Stimulated activated CD4-positive, alpha-beta T cell treated with anti-CD3 and anti-CD28 coated beads, TNF-alpha, amount 100 ng/mL, for 24 hours (primary cell): ENCODE measurements at places on chromosomes 6 and 20.
A peak's percentile ranks its signal among the peaks of the same experiment; 100 is the strongest.

GRCh38 chr20:50308513-50309279 is 118.1 kb downstream of the CEBPB start:
- no peak for DNase-seq

DNA sequence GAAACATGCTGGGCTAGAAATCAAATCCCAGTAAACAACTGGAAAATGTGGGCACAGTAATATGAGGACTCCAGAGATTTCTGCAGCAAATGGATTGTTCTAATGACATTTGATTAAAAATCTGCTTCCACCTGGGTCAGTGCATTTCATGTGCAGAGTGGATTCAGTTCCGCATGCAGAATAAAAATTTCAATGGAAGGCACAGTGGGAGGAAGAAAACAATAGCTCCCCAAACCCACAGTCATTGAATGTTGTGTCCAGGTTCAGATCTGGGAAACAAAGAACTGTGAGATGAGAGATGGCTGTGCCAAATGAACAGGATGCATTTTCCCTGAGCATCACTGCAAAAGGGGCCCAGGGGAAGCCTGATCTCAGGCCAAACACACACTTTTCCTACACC is 403.1 kb downstream of the BTBD9 start:
- no peak for DNase-seq

GRCh38 chr6:13272131-13273046 is 55.9 kb downstream of the TBC1D7 start:
- no peak for DNase-seq

- DNase-seq: no peak
These were observed 348.8 kb upstream of the SPTLC3 start for GRCh38 chr20:12659942-12660341.

- DNase-seq: no peak
These were observed 100.7 kb upstream of the RNF24 start for GRCh38 chr20:4116091-4116490.

DNA sequence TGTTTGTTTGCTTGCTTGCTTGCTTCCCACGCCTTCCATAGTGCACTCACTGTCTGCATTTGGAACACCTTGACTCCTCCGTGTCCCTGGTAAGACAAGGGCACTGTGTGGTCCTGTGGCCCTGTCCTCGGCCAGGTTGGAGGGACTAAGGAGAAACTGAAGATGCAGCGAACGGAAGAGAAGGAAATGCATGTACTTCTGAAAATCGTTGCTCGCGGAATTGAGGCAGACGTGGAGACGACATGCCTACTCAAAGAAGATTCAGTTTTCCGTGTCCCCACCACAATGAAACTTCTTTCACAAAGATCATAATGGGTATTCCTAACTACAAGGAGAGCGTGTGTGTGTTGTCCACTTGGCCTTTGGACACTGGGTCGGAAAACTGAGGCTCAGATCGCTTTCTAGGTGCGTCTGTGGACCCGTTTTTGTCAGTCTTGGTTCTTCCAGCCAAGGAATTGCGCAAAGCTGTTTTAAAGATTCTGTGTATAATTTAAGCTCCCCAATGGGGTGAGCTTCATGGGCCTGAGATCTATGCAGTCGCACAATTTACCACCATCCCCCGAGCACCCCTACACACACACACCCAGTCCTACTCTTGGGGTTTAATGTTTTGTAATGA is 120.4 kb upstream of the ZNF184 start:
- DNase-seq: no peak

DNA sequence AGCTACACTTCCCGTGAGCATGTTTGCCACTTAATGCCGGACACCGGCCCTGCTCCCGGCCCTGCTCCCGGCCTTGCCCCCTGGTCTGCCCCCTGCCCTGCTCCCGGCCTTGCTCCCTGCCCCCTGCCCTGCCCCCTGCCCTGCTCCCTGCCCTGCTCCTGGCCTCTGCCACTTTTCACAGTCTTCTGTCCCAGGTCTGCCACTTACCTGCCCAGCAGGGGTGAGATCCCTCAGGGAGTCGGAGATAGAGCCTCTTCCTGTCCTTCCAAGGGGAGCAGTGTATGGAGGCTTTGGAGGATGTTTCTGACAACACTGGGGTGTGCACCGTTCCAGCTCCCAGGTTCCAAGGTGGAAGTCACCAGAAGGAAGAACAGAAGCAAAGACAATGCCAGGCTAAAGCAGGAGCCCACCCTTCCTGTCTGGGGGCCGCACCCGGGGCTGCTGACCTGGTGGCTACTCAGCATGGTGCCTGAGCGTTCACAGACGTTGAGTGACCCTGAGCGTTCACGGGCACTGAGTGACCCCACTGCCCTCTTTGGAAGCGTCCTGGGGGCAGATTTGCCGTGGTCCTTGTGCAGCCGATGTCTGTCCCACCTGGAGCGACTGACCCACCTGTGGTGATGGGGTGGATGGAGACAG is 199.8 kb downstream of the DLL1 start:
- no peak for DNase-seq

DNA sequence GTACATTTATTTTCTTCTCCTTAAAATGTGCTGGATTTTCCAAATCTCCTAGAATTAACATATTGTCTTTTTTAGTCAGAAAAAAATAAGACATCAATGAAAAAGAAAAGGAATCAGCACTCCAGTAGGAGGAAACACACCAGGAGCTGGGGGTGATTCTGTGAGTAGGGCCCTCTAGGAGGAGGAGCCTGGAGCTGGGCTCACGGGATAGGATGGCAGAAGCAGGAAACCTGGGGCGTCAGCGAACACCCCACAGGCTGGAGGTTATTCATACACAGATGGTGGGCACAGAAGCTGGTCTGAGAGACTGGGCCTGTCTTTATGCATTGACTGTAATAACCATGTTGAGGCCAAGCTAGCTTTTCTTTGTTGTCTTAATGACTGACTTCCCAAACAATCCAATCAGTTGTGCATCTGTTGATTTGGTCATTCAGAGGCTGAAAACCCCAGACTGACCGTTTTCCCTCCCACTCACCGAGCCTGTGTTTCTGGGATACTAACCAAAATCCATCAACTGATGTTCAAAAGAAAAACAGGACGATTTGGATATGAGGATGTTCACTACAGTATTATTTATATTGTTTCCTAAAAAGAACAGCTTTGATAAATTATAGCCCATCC is 53.1 kb downstream of the CPNE5 start:
- DNase-seq: no peak

GRCh38 chr6:125323376-125323775 is 21.6 kb upstream of the HDDC2 start:
- no peak for DNase-seq

GRCh38 chr6:31567531-31568370 is 4.3 kb upstream of the LTA start:
- no peak for DNase-seq

- DNase-seq: peak; percentile 37
These were observed 4.9 kb downstream of the VEGFA start for GRCh38 chr6:43774776-43775534.

DNA sequence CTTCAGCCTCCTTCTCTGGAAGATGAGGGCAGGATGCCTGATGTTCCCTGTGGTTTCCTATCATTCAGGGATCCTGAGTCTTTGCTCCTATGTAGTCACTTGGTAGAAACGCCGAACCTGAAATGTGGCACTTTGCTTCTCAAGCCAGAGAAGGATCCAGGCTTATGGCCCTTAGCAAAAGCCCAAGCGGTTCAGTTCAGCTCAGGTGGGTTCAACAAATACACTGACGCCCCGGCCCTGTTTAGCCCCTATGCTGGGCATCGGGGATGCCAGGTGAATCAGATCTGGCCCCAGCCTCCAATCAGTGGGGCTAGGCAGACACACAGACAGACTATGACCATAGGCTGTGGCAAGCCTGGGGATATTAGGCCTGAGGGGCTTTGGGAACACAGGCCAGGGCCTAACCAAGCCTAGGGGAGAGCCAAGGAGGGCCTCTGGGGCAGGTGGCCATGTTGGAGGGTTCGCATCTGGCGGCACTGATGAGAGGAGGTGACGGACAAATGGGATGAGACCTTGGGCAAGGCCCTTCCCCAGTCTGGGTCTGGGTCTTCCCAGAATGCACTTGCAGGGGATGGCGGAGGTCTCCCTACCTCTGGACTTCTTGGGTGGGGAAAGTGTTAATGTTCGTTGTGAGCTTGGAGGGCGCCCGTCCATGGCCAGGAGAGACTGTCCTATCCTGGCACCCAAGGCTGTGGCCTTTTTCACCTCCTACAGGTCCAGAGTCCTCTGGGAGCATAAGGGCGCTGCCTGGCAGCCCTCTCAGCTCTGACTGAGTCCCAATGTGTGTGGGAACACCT is 17.6 kb upstream of the SRC start:
- no peak for DNase-seq

DNA sequence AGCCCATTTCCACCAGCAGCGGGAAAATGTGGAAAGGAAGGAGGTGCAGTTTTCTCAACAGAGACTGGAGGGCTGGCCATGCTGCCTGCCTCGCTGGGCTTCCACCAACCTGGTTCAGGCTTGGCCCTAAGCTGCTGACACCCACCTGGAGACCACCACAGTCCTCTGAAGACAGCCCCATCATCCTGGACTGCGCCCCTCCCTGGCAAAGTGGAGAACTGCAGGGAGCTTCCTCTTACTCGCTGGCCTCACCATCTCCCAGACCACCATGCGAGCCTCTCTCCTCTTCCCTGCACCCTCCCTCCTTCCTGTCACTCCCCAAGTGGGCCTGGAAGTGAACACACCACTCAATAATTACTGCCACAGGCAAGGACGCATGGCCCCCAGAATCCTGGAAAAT is 71.5 kb downstream of the PSMG4 start:
- DNase-seq: no peak

- DNase-seq: no peak
These were observed 3.3 kb downstream of the TRERF1 start for GRCh38 chr6:42448391-42448790.

GRCh38 chr20:51995551-51995951 is 193.2 kb upstream of the SALL4 start:
- no peak for DNase-seq

DNA sequence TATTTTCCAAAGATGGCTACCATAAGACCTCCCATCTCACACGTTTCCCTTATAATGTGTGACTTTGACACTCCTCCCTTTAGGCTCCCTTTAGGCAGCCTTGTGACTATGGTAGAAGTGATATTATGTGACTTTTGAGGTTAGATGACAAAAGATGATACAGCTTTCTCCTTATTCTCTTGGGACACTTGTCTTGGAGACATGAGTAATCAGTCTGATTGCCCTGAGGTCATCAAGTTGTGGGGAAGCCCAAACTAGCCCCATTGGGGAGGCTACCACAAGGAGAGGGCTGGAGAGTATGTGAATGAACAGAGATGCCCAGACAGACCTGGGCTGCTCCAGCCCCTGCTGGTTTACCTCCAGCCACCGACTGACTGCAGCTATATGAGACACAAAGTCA is 10.6 kb upstream of the DLK2 start:
- no peak for DNase-seq

GRCh38 chr6:136955123-136955522 is 33.0 kb downstream of the SLC35D3 start:
- DNase-seq: no peak

DNA sequence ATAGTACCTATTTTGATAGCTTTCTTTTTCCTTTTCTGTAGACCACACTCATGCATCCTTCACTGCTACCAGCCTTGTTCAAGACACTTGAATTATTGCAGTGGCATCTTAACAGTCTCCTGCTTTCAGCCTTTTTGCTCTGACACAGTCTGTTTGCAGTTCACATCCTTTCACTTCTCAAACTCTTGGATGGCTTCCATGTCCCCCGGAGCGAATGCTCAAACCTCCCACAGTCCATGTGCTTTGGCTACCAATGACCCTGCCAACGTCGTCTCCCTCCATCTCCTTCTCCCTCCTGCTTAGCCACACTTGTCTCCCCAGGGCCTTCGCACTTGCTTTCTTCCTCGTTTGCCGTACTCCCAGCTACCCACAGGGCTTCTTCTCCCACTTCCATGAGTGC is 270.0 kb upstream of the ZFP64 start:
- no peak for DNase-seq

- no peak for DNase-seq
These were observed 52.1 kb upstream of the FBXO30 start for GRCh38 chr6:145866456-145867396.

- DNase-seq: no peak
These were observed 18.1 kb downstream of the CST9L start for GRCh38 chr20:23550227-23550626.

DNA sequence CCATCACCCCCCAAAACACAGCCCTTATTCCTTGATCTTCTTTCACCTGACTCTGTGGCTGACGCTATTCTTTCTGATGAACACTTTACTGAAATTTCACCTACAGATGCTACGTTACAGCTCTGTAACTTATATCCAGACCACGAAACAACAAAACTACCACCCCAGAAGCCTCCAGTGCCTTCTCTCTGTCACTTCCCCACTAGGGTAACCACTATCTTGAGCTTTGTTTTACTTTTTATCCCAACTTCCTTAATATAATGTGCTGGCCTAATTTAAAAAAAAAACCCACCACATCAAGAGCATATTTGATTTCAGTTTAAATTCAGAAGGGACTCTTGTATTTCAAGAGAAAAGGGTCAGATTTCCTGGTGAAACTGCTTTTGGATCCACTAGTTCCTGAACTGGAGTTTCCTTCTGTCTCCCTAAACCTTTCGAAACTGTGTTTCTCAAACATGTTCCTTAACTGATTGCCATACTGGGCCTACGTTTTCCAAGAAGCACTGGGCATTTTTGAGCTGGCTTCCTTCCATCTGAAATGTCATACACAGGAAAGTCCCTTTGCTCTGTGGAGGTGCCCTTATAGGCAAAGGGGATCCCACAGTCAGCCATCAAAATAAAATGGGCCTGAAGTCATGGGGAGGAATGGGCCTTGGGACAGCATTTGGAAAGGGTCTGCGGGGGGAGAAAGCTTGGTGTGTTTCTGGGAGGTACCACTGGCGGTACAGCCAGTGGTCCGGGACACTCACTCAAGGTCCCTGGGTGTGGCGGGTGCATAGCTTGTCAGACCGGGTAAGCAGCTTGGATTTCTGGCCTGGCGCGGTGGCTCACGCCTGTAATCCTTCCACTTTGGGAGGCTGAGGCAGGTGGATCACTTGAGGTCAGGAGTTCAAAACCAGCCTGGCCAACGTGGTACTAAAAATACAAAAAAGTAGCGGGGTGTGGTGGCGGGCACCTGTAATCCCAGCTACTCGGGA is 25.8 kb upstream of the RTF2 start:
- DNase-seq: no peak

DNA sequence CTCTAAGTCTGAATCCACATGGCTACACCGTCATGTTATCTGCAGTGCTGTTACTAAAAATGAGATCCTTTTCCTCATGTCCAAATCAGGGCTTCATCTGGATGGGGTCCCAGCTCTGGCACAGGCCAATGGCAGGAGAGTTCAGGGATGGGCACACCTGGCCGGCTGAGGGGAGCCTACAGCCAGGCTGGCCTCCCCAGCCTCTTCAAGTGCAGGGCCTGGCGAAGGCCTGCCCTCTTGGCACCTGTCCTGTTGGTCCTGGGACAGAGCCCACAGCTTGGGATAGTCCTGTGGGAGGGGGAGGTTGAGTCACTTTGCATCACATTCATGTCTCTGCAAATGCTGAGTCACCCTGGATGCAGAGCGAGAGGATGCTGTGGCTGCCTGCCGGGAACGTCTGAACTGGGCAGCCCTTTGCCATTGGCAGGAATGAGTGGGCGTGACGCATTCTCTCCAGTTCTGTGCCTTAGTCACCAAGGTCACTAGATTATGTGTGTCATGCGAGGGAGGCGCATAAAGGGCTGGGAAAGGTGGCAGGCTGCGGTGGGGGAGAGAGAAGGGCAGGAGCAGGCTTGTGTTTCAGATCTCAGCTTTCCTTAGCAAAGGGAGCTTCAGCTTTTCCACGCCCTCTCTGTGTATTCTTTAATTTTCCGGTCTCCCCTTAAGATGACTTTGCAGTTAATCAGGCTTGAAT is 223.2 kb upstream of the ECI2 start:
- DNase-seq: peak; percentile 38

- DNase-seq: no peak
These were observed 39.1 kb downstream of the FAM120B start for GRCh38 chr6:170345662-170346061.
